Prostate gland (tissue), 2 donors: ENCODE measurements at places on chromosomes 1 and 21.

GRCh38 chr1:23574265-23574754, 15.0 kb upstream of the ID3 start:
- no peak for DNase-seq

- DNase-seq = no peak
These were observed 544.6 kb downstream of the NEGR1 start for GRCh38 chr1:71737768-71738167.

GRCh38 chr1:27136236-27136551, 18.7 kb downstream of the SLC9A1 start:
- DNase-seq = no peak

DNA sequence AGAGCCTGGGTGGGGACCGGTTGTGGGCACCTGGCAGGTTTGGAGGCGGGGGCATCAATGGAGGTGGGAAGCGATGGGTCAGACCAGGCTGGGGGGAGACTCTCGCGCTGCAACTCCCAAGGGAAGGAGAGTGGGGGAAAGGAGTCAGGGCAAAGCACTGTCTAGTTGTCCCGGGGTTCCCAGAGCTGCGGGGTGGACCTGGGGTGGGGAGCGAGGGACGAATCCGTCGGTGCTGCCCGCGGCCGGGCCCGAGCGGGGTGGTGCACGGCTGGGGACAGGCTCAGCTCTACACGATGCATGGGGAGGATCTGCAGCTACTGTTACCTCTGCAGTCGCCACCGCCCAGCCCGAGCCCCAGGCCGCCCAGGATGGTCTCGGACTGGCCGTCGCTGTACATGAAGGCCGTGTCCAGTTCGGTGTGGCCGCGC, 427 bp downstream of the AKR7A2 start:
- no peak for DNase-seq

GRCh38 chr1:156310962-156311361, 11.9 kb upstream of the VHLL start:
- peak; percentile 71 for DNase-seq

- no peak for DNase-seq
These were observed 9.2 kb downstream of the CLDN8 start for GRCh38 chr21:30206551-30207251.

DNA sequence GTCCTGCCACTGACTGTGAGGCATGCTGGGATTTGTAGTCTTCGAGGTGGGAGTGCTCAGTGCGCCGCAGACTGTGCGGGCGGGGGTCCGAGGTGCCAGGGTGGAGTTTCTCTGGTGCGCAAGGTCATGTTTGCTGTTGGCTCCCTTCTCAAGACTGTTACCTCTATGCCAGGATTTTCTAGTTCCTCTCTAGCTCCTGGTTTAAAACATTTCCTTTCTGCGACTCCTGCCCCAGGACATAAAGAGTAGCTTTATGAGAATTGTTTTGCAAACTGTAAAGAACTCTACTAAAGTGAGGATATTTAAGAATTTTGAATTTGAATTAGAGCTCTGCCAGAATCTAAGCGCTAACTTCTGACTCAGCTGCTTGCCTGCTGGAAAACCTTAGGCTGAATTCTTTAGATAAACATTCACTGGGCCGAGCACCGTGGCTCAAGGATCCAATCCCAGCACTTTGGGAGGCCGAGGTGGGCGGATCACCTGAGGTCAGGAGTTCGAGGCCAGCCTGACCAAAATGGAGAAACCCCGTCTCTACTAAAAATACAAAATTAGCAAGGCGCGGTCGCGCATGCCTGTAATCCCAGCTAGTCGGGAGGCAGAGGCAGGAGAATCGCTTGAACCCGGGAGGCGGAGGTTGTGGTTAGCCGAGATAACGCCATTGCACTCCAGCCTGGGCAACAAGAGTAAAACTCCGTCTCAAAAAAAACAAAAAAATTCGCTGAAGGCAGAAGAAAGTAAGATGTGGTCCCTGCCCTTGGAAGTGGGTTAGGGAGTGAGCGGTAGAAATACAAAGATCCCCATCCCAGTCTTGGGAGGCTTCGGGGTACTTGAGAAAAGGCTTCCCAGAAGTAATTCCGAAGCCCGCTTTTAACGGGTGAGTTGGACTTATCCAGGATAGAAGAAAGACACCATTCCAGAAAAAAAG, 992 bp upstream of the USP48 start:
- DNase-seq = peak; percentile 6

GRCh38 chr21:38809198-38809878, 3.6 kb downstream of the ETS2 start:
- no peak for DNase-seq
